ENCODE measurements at places on chromosomes 13 and 19.

DNA sequence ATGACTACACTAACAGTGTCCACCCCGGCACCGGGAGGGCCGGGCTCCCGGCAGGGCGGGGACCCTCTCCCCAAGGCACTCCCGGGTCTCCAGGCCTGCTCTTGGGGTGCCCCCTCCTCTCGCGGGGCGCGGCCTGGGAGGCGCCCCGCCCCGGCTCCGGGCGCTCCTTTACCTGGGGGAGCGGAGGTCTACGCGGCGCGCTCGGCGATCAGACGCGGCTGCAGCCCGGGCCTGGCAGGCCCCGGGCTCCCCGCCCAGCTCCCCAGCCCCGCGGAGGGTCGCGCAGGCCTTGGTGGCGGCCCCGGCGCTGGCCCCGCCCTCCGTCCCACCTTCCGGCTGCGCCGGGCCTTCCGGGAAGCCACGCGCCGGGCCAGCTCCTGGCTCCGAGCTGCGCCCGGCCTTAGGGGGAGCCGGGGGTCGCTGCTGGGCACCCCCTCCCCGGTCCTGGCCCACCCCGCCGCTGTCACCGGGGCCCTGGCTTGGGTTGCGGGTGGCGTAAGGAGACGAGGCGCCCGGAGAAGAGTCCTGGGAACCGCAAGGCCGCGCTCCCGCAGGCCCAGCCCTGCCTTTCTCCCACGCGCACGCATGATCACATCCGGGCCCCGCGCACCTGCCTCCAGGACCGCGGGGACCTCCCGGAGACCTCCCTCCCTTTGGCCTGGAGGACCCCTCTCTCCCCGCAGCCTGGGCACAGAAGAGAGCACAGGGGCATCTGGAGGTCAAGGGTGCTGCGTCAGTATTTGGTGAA lies at the start of gene C19orf12:
Gene C19orf12, minus strand, starts transcription at position 309 of the 748 bp plus-strand sequence. CDS start 6,848 bp downstream, outside the sequence.
- DNase-seq = no peak

GRCh38 chr19:41076286-41076685 lies 12.0 kb upstream of the CYP2A13 start:
- no peak for DNase-seq

GRCh38 chr13:110910013-110910890 lies 4.6 kb downstream of the ANKRD10 start:
- DNase-seq = no peak

- DNase-seq = peak; percentile 28
These were observed 26.2 kb downstream of the ELF1 start for GRCh38 chr13:40992678-40993518.

- DNase-seq = no peak
These were observed 96.7 kb upstream of the CLDN10 start for GRCh38 chr13:95455782-95456181.

GRCh38 chr13:95136638-95137037 lies 164.6 kb downstream of the ABCC4 start:
- no peak for DNase-seq

GRCh38 chr13:83272076-83272475 lies 610.2 kb downstream of the SLITRK1 start:
- no peak for DNase-seq

- DNase-seq = no peak
These were observed 12.5 kb downstream of the TNNT1 start for GRCh38 chr19:55136399-55137102.

DNA sequence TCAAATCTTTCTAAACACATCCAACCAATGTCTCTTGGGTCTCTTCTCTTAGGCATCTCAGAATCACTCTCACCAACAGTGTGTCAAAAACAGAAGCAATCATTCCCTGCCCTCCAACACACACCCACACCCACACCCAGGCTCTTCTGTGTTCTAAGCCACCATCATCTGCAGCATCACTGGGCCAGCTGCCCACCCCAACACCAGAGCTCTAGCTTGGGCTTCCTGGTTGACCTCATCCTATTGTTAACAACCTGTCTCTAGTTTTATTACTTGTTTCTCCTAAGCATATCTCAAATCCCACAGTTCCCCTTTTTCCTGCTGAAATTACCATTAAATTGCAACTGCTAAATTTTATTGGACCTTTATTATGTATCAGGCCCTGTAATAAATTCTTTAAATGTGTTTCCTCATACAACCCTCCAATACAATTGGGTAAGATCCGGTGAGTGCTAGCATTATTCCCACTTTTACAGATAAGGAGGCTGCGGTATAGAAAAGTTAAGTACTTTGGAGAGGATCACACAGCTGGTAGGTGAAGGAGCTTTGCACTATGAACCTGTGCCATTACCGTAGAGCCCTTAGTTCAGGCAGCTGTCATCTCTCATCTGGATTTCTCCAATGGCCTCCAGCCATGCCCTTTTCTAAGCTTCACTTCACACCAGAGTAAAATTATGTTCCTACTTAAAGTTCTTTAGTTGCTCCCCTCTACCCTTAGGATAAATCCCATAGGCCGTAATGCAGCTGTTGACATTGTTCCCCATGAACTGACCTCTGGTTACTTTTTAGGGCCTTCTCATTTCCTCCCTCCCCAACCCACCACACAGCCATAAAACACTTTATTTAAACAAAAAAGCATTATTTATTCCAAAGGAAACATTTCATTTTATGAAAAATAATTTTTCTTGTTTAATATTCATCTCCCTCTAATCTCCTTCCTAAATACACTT lies 227.7 kb downstream of the B3GLCT start:
- DNase-seq = no peak

DNA sequence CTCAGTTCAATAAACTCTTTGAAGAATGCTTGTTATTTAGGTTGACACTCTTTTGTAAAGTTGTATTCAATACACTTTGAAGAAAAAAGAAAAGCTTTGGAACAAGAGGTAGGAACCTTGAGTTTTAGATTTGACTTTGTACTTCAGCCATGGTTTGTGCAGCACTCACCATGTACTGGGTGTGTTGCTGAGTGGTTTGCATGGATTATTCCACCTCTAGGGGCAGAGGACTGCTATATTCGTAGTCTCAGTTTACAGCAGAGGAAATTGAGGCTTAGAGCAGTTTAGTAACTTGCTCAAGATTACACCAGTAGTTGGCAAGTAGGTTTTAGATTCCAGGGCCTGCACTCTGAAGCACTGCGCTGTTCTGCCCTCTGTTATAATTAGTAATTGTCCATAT lies 68.8 kb downstream of the DNAJC3 start:
- no peak for DNase-seq

GRCh38 chr13:27259831-27260230 lies 8.5 kb downstream of the RPL21 start:
- DNase-seq = peak; percentile 34

DNA sequence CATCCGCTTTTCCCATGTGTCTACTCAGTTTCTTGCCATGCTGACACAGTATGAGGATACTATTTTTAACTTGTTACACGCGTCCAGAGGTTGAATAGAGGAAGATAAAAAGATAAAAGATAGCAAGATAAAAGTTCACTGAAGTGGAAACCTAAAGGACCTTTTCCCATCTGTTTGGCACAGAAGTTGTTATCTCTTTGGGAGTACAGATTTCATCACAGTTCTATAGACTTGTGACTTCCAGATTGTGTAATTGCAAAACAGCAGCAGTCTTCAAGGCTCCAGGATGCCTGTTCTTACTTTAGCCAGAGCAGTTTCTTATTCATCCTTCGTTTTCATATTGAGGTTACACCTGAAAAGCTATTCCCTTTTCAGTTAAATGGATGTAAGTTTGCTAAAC lies 369.2 kb downstream of the GPC5 start:
- no peak for DNase-seq

DNA sequence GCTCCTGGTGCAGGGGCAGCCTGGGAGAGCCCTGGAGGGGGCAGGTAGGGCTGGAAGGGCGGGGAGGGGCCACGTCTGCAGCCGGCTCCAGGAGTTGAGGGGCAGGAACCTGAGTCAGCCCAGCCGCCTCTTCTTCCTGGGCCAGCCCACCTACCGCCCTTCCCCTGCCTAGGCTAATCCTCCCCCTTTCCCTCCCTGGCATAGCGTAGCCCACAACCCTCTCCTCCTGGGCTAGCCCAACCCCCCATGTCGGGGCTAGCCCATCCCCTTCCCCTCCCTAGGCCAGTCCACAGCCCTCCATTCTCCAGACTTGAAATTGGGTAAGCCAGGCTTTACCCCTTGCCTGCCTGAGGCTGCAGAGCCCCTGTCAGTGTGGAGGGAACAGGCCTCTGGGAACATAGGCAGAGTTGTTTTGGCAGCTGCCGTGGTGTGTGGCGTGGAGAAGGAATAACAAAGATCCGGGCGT lies 20.6 kb upstream of the WDR18 start:
- no peak for DNase-seq
